Thyroid gland (tissue), 4 donors: ENCODE measurements at places on chromosomes 2 and 18.

DNA sequence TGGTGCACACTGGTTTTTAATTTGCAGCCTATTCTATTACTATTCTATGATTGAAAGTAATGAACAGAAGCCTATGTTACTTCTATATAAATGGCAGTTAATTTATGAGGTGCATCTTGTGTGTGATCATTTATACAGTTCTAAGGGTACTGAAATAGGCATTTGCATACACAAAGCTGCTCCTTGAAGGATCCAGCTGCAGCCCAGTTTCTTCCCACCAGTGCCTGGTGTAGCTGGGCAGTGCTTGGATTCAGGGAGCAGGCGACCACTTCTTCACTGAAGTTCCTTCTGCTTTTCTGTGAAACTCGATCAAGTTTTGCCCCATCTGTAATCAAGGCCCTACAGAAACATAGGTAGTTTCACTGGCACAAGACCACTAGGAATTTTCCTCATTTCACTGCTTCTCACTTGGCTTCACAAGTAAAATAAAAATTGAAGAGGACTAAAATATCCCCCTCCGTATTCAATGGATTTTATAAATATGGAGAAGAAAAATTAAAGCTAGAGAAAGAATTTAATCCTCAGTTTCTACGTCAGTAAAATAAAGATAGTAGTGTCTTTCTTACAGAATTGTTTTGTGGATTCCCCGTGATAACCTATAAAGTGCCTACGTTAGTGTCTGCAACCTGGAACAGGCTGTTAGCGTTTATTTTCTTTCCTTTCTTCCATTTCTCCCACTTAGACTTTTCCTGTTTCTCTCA lies 1.7 kb upstream of the LPIN2 start:
- peak; percentile 27 for DNase-seq

DNA sequence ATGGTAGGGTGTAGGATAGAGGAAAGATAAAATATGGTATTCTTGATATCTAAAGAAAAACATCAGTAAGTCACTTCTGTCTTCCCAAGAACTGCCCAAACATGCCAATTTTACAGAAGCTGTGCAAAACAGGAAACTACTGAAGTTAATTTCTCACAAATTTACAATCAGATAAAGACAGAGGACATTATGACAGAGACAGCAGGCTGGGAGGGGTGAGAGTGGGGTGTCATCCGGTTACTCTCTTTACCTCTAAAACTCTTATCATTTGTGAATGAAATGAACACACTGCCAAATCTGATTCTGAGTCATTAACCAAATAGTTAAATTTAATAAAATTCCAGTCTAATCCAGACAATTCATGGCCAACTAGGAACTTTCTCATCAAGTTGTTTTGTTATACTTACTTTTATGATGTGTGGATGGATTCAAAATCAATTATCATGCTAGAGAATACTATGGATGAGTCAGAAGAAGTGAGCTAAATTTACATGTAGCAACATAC lies 323.2 kb upstream of the MEX3C start:
- DNase-seq: no peak

- DNase-seq: no peak
These were observed 104.3 kb downstream of the SP100 start for GRCh38 chr2:230520061-230520874.

DNA sequence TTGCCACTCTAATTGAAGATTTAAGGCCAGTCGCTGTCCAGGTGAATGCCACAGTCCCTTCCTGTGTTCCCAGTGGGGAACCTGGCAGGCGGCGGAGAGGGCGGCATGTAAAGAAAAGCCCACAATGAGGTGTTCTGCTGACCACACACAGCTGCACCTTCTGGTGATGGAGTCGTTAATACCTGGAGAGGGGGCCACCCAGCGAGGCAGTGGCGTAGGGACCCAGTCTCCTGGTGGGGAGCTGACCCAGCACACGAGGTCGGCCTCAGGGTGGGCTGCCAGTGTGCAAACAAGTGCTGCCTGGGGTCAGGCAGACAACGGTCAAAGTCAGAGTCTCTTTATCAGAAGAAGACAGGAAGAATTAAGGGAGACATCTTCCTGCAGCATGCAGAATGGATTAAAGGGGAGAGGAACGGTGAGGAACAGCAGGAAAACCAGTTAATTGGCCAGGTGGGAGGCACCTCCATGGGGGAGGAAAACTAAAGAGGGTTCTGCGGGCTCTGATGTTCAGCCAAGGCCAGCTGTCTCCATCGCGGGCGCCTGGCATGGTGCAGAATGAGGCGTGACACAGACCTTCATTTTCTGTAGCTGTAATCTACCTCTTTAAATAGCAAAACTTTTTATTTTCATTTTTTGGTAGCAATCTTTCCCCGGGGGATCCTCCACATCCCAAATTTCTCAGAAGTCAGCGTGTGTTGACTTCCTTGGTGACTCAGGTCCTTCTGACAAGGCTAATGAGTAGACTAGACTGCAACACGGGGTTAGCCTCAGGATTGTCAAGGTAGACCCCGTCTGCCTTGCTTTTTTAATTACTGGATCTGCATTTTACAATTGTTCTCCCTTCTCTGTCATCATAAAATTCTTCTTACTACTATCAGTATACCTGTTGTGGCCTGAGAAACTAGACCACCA lies 78.3 kb downstream of the SMAD7 start:
- no peak for DNase-seq

GRCh38 chr2:101831351-101831865 lies 133.9 kb downstream of the MAP4K4 start:
- DNase-seq: peak; percentile 74

- DNase-seq: no peak
These were observed 226.6 kb downstream of the OSR1 start for GRCh38 chr2:19131871-19132270.

DNA sequence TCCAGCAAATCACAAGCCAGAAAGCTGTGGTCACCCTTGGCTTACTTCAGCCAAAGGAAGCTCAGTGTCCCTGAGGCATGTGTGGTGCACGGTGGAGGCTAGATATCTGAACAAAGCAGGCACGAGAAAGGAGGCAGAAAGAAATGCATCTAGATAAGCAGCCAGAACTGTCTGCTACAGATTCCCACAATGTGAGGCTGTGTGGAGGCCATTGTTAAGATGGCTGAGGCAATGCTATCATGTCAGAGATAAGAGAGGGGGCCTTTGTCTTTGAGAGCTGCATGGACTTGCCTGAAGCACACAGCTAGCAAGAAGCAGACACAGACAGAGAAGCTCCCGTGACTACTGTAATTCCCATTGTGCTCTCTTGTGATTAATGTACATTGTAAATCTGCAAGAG lies 110.5 kb upstream of the LYPD6 start:
- DNase-seq: no peak

GRCh38 chr18:44704135-44704789 lies 23.6 kb downstream of the SETBP1 start:
- no peak for DNase-seq

DNA sequence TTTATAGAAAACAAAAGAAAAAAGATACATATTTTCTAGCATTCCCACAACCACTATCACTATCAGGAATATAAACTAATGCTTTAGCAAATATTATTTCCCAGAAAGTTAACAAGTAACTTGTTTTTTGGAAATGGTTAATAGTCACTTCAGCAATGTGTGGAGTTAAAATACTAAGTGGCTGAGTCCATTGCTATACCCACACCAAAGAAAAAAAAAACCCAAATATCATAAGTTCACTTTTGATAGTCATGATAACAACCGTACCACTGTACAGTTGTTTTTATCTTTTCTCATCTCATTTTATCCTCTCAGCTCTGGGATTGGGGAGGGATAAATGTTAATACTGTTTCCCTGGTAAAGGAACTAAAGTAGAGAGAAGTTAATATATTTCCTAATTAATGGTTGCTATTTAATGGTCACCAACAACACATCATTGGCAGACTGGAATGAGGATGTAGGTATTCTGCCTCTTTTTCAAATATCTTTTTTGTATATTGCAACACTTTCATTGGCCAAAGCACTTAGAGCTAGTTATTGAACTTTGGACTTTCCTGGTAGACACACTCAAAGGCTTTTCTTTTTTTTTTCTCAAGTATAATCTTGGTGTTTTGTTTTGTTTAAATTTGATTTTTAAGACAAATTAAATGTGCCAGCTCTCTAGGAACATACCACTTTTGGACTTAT lies 18.4 kb upstream of the KANSL1L start:
- DNase-seq: no peak

DNA sequence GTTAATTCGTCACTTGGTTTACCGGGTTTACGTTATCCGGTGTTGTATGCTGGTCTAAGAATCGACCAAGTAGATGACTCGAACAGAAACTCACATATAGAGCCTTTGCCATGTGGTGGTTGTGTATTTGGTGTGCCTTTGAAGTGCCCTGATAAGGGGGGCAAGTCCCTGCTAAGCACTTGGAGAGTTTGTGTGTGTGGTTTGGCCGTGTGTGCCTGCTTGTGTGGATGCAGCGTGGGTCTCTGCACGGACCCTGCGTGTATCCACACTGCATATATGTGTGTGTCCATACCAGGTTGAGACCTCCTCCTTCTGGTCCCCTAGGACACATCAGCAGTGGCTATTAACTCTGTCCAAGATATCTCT lies 2.4 kb upstream of the CELF4 start:
- no peak for DNase-seq

- no peak for DNase-seq
These were observed 264.7 kb downstream of the PAX3 start for GRCh38 chr2:222034058-222034457.

- DNase-seq: no peak
These were observed 12.6 kb downstream of the TEX51 start for GRCh38 chr2:126911111-126911796.

DNA sequence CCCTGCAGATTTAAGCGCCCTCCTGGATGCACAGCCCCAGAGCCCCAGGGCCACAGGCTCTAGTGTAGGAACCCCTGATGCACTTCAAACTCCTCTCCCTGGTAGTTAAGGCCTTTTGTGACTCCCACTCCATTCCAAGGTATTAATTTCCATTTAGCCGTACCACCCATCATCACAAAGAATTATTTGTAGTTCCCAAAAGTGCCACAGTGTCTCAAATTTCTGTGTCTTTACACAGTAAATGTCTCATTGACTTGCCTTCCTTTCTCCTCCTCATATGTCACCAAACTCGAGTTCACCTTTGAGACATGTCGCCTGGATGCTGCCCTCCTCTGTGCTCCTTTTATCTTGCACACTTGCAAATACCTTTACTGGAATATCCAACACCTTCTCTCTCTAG lies 25.9 kb downstream of the PECR start:
- DNase-seq: no peak

- no peak for DNase-seq
These were observed 5.5 kb upstream of the KIF1A start for GRCh38 chr2:240825476-240825875.

GRCh38 chr2:125710561-125710960 lies 945.4 kb upstream of the GYPC start:
- DNase-seq: no peak

DNA sequence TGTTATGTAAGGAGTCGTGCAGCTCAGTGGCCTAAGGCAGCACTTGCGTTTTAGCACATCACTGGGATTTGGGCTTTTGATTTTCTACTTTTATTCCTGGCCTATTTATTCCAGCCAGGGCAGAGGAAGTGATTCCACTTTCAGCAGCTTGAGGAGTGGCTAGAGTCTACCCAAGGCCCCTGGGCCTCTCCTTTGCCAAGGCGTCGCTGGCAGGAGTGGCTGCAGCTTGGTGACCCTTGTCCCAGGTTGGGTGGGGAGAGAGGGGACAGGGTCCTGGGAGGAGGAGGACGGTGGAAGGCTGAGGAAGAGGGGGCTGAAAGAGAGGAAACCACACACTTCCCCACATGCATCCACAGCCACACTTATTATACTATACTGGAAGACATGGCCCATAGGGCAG lies 94.1 kb upstream of the SMAD7 start:
- DNase-seq: no peak

- DNase-seq: no peak
These were observed at the start of gene PRSS56 for GRCh38 chr2:232519581-232520438. PRSS56 (plus strand) TSS chr2:232520388; CDS start chr2:232520599, 211 bp downstream.

DNA sequence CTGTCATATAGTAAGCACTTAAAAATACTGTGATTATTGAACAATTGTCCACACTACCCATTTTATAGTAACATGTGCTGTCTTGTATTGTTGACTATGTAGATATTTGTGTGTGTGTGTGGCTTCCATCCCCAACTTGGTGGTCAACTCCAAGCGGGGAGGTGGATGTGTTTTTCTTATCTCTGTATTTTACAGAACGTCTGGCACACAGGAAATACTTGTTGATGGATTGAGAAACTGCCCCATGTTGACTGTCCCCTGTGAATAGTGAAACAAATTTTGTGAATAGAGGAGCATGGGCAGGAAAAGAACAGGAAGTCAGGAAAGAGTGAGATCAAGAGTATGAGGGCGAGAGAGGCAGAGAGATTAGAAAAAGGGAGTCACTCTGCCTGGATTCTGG lies 83.6 kb downstream of the CELF4 start:
- DNase-seq: no peak

- DNase-seq: no peak
These were observed 146.0 kb downstream of the FAM210A start for GRCh38 chr18:13580351-13580750.

GRCh38 chr18:68102117-68102516 lies 585.6 kb upstream of the DSEL start:
- no peak for DNase-seq
